Psoas muscle (tissue), 8 donors: ENCODE measurements at places on chromosomes 4 and X. TPM values are rescaled to one million over a fixed set of nuclear protein-coding genes. Genes with fewer than 3 reads are reported as not detected.

- no peak for DNase-seq
Observed at GRCh38 chr4:46445710-46446314, 55.9 kb upstream of the GABRA2 start.

GRCh38 chr4:163587867-163588266 is 93.4 kb downstream of the TMA16 start:
- DNase-seq = no peak

DNA sequence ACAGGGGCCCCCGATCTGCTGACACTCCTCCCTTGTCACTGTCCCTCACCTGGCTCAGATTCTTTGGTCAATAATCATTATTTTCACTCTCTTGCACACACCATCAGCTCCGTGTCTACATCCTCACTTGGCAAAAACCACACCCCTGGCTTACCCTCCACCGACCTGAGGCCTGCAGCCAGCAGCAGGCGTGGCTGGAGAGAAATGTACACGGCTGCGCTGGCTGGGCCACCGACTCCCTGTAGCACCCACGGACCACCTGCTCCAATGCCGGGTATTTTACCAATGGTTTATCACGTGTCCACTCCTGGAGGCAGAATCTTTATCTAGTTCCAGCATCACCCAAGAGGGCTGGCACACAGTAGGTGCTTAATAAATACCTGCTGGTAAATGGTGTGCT is 98.4 kb downstream of the WFS1 start:
- no peak for DNase-seq

DNA sequence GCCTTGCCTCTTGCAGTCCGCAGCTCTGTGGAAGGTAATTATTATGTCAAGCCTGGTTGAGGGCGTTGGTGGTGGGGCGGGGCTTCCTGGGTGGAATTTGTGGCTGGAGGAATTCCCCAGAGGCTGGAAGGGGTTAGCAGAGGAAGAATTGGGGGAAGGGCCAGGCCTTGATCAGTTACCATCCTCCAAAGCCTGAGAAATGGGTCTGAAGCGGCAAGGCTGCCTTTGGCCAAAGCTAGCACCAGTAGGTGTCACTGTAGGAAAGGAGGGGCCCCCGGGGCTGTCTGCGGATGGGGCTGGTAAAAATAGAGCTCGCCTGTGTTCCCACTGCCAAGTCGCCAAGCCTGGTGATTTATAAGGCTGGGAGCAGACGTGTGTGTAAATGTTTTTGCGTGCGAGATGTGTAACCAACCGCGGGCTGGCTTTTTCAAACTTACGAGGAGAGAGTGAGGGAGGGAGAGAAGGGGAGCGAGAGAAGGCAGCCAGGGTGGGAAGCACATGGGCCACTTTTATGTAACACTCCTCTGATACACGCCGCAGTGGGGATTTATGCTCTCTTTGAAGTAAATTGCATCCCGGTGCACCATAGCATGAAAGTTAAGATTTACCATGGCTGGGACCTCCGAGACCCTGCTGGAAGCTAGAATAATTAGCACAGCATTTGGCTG is 367.0 kb downstream of the BCOR start:
- DNase-seq = peak; percentile 82

DNA sequence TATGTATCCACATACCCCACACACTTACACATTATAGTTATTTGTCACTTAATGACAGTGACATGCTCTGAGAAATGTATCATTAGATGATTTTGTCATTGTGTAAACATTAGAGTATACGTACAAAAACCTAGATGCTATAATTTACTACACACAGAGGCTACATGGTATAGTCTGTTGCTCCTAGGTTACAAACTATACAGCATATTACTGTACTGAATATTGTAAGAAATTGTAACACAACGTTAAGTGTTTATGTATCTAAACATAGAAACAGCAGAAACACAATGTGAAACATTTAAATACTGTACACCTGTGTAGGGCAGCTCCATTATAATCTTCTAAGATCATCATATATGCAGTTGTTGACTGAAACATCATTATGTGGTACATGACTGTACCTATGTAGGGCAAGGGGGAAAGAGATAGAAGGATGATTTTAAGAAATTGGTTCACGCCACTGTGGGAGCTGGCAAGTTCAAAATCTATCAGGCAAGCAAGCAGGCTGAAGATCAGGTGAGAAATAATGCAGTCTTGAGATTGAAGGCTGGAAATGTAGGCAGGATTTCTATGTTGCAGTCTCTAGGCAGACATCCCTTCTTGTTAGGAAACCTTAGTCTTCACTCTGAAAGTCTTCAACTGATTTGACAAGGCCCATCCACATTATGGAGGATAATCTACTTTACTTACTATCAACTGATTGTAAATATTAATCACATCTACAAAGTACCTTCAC is 78.0 kb upstream of the CPEB2 start:
- DNase-seq = no peak

DNA sequence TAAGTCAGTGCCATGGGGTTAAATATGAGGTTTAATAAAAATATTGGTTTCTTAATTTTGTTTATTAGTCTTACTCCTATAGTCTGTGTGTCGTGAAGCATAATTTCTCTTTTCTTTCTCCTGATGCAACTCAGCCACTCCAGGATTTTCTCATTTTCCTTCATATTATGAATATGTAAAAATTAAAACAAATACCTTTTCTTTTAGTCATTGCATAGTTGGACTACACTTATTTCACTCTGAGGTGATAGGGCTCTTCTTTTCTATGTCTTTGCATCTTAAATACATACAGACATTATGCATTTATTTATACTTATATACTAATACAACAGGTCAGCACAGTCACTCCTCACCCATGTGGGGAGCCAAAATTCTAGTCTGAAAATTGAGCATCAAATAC is 19.1 kb downstream of the GALNT7 start:
- DNase-seq = no peak

DNA sequence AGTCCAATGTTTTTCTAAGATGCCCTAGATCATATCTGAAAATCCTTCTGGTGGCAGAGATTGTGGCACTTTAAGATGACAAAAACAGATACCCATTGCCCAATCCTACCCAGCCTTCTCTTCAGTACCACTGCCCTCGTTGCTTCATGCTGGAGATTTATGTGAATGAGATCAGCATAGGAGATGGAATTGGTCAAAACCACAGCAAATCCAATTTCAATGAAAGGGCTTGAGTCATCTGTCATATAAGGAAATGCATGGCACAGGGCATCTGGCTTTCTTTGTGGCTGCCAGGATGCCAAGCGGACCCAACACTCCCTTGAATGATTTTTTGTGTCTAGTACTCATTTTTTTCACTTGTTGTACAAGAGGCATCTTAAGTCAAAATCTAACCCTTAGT is 16.8 kb downstream of the AFF2 start:
- no peak for DNase-seq

The WDR19 gene
- 5.0 TPM for total RNA-seq

The RPS6KA6 gene
- total RNA-seq = 2.0 TPM

The MAGEC1 gene
- not detected for total RNA-seq

The PAQR3 gene
- 10.7 TPM for total RNA-seq
